ENCODE measurements at places on chromosomes 16 and 17.
A peak's percentile ranks its signal among the peaks of the same experiment; 100 is the strongest.

DNA sequence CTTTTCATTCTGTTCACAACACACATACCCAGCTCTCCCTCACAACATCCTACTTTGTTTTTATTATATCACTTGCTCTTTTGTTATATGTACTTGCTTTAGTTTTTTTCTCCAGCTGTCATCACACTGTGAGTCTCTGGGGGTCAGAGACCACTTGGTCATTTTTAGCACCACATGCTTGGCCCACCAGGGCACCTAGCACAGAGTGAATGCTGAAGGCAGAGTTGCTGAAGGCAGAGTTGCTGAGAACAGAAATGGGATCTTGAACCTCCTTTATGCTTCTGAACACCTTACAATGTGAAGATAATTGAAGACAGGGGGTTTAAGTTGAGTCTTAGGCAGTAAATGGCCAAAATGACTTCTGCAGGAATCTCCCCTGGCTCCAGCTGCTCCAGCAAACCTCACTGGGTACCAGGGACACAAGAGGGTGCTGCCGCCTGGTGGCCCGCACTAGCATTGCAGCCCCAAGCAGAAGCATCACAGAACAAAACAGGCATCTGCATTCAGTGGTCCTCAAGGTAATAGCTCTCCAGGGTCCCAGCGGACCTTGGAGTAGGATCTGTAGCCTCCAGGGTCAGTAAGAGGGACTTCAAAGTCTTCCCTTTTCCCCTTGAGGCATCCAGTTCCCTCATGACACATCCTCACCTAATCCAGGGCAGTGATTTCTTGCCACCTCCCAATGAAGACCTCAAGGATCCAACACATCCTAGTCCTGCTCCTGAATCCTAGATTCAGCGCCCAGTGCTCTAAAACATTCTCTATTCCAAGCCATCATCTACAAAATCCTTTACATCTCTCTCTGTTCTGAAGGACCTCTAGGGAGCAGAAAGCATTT is 1972.6 kb downstream of the TP53TG3F start:
- peak; percentile 3 for DNase-seq

DNA sequence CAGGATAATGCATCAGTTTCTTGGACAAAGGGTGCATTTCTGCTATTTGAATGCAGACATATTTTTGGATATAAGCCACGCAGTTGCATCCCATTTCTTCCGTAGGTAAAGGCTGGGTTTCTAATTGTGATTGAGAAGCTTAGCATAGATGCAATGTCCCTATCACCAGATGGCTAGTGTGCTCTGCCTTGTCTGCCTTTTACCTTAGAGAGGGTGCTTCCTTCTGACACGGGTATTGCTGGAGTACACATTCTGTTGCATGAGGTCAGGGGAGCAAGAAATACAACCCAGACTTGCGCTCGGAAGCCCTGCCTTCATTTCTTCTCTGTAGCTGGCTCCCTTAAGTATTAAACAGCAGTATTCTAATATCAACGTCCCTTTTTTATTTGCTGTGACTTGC is 337.4 kb downstream of the WWOX start:
- no peak for DNase-seq

DNA sequence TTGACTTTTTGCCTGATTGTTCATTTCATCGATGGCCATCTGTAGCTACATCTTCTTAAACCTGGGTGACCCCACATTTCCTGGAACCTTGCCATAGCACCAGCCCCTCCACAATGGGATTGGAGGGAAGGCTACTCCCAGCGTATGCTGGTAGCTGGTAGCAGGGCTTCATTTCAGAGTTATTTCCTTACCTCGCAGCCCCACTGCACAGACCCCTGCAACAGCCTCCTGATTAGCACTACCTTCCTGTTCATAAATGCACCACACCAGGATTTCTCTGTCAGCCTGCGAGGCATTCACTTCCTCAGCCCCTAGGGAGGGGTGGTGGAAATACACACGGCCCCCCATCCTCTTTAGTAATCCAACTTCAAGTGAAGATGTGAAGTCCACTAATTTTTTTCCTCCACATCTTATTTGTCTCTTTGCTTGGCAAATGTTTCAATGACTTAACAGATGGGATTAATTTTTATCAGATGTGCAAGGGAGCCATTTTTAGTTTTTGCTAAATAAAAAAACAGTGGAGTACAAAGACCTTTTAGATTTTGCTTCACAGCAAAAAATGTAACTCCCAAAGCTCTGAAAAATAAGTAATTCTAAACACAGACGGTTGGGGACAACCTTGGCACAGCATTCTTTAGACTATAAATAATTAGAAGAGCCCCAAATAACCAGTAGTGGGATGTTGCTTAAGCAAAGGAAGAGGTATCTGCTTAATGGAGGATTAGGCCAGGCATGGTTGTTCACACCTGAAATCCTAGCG is 76.6 kb downstream of the CLEC16A start:
- DNase-seq, result no peak

- DNase-seq, result no peak
Observed at GRCh38 chr17:28972437-28972836, 21.1 kb upstream of the PHF12 start.

- no peak for DNase-seq
Observed at GRCh38 chr16:69820926-69821541, 58.9 kb downstream of the WWP2 start.

DNA sequence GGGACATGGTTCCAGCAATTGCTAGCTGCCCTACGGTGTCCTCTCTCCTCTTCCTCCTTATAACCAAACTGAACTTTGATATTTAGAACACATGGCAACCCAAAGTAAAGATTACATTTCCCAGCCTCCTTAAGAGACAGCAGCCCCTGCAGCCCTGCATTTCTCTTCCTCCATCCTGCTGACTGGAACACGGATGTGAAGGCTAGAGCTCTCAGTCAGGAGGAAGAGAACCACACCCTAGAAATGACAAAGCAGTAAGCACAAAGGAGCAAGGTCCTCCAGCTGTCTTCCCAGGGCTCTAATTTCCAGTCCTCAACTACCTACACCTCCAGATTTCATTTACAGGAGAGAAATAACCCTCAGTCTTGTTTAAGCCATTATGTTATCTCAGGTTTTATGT is 10.9 kb downstream of the DYNC1LI2 start:
- no peak for DNase-seq

- no peak for DNase-seq
Observed at GRCh38 chr17:34254146-34254545, 939 bp upstream of the CCL2 start.

All from activated CD8-positive, alpha-beta memory T cell treated with anti-CD3 and anti-CD28 coated beads for 48 hours (primary cell).